ENCODE measurements at places on chromosomes 13 and 19.

- no peak for DNase-seq
Measured at GRCh38 chr19:33502521-33502920, 19.1 kb downstream of the PEPD start.

GRCh38 chr13:26502826-26503225, 54.7 kb upstream of the WASF3 start:
- DNase-seq = no peak

- no peak for DNase-seq
Measured at GRCh38 chr13:32745509-32745908, 159.3 kb downstream of the PDS5B start.

DNA sequence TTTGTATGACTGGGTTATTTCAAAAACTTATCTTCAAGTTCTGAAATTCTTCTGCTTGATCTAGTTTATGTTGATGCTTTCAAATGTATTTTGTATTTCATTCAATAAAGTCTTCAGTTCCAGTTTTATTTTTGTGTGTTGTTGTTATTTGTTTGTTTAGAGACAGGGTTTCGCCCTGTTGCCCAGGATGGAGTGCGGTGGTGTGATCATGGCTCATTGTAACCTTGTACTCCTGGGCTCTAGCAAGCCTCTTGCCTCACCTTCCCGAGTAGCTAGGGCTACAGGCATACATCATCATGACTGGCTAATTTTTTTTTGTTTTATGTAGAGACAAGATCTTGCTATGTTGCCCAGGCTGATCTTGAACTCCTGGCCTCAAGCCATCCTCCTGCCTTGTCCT, 40.3 kb upstream of the ARHGEF7 start:
- no peak for DNase-seq

DNA sequence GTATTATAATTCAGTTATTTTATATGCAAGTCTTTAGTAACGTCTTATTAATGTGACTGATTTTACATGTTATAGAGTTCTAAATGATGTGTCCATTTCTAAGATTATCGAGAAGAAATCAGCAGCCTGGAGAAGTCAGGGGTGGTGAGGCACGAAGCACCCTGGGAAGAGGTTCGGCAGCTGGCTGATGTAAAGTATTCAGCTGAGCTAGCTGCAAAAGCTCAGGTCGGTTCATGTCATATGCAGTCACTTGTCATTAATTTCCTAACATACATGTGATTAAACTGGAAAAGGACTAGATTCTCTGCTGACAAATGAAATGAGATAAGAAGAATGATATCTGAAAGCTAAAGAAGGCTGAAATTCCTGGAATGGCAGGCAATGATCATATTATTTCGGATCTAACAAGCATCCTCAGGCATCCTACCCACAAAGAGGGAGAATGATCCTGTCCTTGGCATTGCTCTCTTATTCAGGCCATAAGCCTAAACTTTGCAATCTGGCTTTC, 383.0 kb upstream of the SLITRK1 start:
- no peak for DNase-seq

GRCh38 chr13:105787632-105788031, 747.8 kb downstream of the EFNB2 start:
- DNase-seq = no peak

GRCh38 chr19:29550896-29551295, 25.1 kb downstream of the VSTM2B start:
- DNase-seq = no peak

Measured in CD14-positive monocyte (primary cell).